GM13976 (cell line): ENCODE measurements at places on chromosomes 2 and 18.

DNA sequence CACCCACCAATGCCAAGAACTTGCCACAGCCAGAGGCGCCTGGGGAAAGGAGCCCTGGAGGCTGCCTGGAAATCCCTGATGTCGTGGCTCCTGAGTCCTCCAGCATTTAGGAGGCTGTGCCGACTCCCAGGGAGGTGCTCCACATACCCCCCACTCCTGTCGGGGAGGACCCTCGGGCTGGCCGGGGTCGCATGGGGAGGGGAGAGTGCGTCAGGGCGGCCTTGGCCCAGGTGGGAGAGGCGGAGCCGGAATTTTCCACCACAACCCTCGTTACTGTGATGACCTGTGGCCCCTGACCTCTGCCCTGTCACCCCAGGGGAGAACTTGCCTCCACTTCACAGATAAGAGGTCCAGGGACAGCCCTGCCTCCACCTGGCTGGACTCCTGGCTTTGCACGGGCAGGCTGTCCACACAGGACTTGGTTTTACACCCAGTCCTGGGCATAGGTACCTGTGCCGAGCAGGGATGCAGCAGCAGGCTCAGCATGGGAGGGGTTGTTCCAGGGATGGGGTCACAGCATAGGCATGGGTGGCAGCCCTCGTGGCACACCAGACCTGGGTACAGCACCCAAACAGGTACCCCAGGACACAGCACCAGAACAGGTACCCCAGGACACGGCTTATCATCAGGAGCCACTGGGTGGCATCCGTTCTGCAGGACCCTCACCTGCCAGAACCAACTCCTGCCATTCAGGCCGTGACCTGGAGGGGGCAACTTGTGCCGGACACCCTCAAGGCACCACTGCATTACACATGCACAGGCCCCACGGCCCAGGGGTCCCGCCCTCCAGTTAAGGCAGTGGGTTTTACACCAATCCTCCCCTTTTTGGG lies 12.3 kb upstream of the AGXT start:
- DNase-seq: peak; percentile 38

GRCh38 chr2:201127570-201127969 lies 11.6 kb downstream of the CFLAR start:
- no peak for DNase-seq

DNA sequence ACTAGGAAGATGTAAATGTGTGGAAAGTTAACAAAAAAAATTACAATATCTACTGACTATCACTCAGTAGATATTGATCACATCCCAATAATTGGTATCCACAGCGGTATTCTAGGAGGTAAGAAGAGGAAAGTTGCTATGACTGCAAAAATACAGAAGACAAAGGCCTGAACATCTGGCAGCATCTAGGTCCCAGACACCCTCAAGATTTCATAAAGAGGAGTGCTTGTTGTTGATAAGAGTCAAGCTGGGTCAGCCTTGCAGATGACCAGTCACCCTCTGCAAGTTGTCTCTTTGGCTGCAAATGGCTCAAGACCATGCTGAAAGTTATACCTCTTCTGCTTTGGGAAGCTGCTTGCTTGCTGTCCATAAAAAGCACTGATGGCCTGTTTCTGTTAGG lies 228.4 kb upstream of the FBXO11 start:
- no peak for DNase-seq

GRCh38 chr18:9113468-9114149 lies 11.1 kb downstream of the NDUFV2 start:
- no peak for DNase-seq

GRCh38 chr18:57819119-57819518 lies 16.0 kb upstream of the ATP8B1 start:
- no peak for DNase-seq

- DNase-seq: no peak
Measured at GRCh38 chr2:204542982-204543608, 2.2 kb upstream of the PARD3B start.

GRCh38 chr2:61335187-61335586 lies 135.7 kb downstream of the USP34 start:
- no peak for DNase-seq

GRCh38 chr18:76484749-76485387 lies 10.2 kb downstream of the ZNF516 start:
- peak; percentile 47 for DNase-seq

DNA sequence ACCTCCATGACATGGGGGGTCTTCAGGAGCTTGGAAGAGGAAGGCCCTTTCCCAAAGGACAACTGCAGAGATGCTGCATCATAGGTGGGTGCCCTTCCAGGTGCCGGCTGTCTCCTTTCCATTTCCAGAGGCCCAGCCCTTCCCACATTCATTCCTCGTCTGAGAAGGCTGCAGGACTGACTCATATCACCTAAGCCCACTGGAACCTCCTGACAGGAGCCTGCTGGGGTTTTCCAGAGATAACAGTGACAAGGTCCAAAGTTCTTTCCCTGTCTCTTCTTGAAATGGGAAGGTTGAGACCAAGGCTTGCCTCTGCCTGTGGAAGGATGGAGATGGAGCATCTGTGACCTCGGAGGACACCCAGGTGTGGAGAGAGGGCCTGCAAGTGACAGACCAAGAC lies 3.6 kb upstream of the PRSS56 start:
- no peak for DNase-seq

GRCh38 chr2:29322011-29322410 lies 206.8 kb downstream of the CLIP4 start:
- DNase-seq: no peak

GRCh38 chr2:86520153-86520552 lies 43.1 kb downstream of the CHMP3 start:
- no peak for DNase-seq

- DNase-seq: peak; percentile 51
Measured at GRCh38 chr2:9548506-9548905, 7.1 kb downstream of the ADAM17 start.

GRCh38 chr2:62705859-62706720 lies 577 bp downstream of the EHBP1 start:
- DNase-seq: peak; percentile 14

- DNase-seq: no peak
Measured at GRCh38 chr2:232485757-232486557, 1.7 kb downstream of the ECEL1 start.

- no peak for DNase-seq
Measured at GRCh38 chr2:1922402-1923025, 178.2 kb upstream of the PXDN start.

GRCh38 chr2:127638361-127639110 lies 7.4 kb upstream of the GPR17 start:
- no peak for DNase-seq

GRCh38 chr2:57291209-57291608 lies 755.4 kb upstream of the VRK2 start:
- no peak for DNase-seq

DNA sequence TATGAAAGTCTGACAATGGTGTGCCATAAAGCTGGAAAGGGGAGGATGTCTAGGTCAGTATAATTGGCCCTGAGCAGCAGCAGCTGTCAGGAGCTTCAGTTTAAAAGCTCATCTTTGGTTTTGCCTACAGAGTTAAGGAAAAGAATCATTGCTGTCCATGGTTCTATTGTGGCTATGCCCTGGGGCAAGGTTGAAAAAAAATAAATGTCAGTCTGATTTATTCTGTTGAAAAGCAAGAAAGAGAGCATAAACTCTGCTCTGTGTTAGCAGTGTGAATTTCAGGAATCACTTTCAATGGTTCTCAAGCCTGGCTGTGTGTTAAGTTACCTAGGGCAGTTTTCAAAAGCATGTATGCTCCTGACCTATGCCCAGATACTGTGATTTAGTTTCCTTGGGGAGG lies 446.7 kb downstream of the SETBP1 start:
- no peak for DNase-seq

DNA sequence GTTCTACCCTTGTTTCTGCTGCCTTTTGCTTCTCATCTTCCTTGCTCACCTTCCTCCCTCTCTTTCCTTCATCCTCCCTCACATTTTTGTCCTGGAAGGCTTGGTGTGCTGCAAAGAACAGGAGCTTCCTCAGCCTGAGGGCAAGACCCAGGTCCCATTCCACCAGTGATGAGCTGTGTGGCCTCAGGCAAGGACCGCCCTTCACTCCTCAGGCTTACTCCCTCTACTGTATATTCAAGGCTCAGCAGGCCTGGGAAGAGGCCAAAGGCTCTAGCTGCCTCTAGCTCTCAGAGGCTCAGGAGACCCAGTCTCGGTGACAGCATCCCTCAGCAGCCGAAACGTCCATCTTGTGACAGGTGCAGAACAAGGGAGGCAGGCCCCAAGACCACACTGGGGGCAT lies 97.5 kb downstream of the MRO start:
- no peak for DNase-seq

GRCh38 chr2:23806201-23806600 lies 120.7 kb downstream of the ATAD2B start:
- no peak for DNase-seq

DNA sequence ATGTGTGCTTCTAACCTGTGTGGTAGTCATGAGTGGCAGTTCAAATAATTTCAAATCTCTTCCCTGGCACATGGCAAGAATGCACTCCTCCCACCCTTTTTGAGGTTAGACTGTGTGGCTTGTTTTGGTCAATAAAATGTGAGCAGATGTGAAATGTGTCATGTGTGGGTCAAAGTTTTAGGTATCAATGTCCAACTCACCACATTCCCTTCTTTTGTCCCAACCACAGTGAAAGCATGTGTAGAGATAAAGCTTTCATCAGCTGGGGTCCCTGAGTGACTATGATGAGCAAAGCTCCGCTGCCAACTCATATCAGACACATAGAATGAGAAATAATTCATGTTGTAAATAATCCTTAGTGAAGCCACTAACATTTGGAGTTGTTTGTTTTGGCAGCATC lies 118.2 kb downstream of the PAX3 start:
- DNase-seq: no peak

DNA sequence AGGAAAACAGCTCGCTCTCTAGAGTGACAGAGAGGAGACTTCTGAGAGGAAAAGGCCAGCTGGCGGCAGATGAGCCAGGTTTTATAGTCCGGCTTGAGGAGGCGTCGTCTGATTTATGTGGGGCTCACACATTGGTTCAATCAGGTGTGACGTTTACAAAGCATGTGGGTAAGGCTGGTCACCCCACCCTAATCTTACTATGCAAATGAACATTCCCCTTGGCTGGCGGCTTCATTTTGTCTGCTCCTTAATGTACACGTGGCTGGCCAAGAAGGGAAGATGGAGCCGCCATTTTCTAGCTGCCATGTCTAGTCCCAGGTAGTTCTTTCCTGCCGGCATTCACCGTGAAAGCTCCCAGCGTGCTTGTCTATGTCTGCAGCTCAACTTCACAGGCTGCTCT lies 299.1 kb upstream of the SPRED2 start:
- DNase-seq: no peak

DNA sequence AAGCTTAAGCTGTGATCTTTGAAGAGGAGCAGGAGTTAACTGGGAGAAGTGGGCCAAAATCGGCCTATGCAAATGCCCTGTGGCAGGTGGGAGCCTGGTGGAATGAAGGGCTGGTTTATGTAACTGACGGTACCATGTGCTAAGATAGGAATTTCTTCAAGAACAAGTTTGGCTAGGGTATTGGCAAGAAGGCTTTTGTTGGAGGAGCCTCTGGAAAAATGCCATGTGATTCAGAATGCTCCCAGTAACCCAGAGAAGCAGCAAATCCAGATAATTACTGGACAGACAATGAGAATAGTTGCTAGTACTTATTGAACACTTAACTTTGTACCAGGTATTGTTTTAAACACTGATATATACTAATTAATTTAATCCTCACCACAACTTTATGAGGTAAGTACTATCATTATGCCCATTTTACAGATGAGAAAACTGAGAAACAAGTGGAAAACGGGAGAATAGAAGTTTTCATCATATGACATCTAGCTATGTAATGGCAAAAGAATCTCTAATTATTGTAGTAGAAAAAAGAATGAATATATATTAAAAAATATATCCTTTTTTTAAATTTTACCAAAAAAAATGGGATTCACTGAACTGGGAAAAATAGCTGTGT lies 9.1 kb upstream of the FAM124B start:
- no peak for DNase-seq

DNA sequence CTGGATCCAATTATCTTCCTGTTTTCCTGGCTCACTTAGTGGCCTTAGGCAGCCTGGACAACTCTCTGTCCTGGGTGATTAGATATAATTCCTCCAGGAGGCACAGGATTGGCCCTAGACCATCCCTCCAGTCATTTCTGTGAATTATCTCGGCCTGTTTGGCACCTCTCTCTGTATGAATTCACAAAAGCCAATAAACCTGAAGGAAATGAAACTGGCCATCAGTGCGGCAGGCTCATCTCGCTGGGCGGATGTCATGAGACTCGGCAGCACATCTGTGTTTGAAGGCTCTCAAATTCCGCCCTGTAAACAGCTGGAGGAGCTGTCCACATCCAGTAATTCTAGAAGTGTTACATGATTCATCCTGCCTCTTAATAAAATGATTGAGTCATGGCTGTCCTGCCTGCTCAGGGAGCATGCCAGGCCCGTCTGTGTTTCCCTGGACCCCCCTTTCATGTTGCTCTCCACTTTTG lies 38.6 kb downstream of the ACOXL start:
- no peak for DNase-seq

- DNase-seq: no peak
Measured at GRCh38 chr18:59950215-59950944, 50.6 kb downstream of the PMAIP1 start.

DNA sequence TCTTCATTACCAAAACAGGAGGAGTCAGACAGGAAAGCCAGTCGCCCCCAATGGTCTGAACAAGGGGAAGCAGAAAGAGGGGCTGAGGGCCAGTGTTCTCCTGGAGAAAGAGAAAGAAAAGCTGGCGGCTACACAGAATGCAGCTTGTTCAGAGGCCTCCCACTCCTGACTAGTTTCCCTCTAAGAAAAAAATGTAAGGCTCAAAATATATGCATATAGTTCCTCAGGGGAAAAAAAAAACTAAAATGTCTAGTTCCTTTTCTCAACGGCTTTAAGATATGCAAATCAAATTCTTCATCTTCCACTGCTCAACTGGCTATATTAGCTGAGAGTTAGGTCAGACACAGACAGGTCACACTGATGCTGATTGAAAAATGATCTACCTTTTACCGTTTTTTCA lies 18.6 kb downstream of the MBOAT2 start:
- no peak for DNase-seq

DNA sequence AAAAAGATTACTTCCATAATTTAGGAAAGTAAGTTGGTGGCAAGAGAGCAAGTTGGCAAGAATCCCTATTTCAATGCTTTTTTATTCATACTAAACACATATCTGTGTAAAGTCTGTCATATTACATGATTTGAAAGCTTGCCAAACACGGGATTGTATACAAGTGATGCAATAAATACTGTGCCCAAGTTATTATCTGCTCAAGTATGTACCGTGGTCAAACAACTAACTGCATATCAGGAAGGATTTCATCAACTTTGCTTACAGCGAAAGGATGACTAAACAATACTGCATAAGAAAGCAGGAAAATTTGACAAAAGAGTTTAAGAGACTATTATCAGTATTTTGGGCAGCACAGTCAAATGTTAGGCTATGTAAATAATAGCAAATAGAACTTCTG lies 69.6 kb upstream of the SCN1A start:
- DNase-seq: no peak
